ENCODE measurements at places on chromosomes 2 and 18.

DNA sequence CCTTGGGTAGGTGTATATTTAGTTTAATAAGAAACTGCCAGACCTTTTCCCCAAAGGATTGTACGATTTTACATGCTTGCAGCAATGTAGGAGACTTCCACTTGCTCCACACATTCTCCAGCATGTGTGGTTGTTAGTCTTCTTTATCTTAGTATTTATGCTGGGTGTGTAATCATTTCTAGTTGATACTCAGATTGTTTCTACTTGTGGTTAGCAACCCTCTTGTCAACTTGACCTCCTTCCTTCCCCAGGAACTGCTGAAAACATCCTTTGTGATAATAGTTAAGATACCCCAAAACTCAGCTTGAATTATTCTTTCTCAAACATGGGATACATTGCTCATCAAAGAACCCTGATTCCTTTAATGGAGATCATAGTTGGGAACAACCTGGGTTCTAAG lies 37.2 kb upstream of the CYBRD1 start:
- H3K4me3 ChIP-seq, result no peak overlapping the region
- H3K4me1 ChIP-seq, result peaks cover 19% of the 10 kb centered on the region
- no peak overlapping the region for H3K27ac ChIP-seq
- DNase-seq, result no peak
- peaks cover 44% of the 10 kb centered on the region for H3K36me3 ChIP-seq

DNA sequence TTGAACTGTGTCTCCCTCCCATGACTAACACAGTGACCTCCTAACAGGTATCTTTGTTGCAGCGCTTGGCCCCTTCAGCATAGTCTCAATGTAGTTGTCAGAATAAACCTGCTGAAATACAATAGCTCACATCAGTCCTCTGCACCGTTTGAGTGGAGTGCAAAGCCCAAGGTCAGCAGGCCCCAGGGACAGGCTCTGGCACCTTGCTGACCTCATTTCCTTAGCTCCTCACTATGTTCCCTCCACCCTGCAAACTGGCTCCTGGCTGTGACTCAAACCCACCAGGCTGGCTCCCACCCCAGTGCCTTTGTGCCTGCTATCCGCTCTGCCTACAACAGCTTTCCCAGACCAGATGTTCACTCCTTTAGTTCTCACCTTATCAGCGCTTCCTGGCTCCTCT lies 146.7 kb downstream of the LRATD1 start:
- peaks cover 6% of the 10 kb centered on the region for H3K27me3 ChIP-seq
- H3K4me1 ChIP-seq, result peaks cover 54% of the 10 kb centered on the region
- peak; percentile 4 for DNase-seq
- no peaks in the 10 kb centered on the region for H3K36me3 ChIP-seq

GRCh38 chr2:80058562-80058961 lies 246.0 kb downstream of the LRRTM1 start:
- peaks cover 25% of the 10 kb centered on the region for H3K4me1 ChIP-seq
- H3K27ac ChIP-seq, result no peak overlapping the region
- DNase-seq, result no peak
- H3K27me3 ChIP-seq, result peaks cover 13% of the 10 kb centered on the region

DNA sequence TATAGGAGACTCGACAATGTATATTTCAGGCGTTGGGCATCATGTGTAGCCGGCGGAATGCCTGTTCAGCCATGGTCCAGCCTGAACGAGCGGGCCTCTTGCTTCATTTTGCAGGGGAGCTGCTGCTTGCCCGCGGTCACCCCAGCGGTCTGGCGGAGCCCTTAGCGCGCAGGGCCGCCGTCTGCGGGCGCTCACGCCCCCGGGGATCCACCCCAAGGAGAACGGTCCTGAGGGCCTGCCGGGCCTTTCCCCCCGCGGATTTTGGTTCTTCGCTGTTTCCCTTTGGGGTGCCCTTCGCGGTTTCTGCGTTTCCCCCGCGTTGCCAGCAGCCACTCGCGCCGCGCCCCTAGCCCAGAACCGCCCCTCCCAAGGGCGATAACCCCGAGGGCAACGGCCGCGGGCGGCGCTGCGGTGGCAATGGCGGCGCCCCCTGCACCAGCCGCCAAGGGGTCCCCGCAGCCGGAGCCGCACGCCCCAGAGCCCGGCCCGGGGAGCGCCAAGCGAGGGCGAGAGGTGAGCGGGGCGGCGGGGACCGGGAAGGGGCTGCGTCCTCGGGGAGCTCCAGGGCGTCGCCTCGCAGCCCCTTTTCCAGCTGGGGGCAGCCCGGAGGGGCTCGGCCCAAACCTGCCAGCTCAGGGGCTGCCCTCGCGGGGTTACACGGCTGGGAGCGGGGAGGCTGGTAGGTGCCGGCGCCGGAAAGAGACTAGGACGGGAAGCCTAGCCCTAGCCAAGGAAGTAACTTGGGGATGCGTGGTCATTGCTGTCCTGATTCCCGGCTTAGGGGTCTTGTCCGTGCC lies at the start of gene MFSD2B:
Gene MFSD2B, plus strand, starts transcription at position 406 of the 797 bp plus-strand sequence. Its CDS starts 12 bp downstream, at position 418.
- peak; percentile 44 for DNase-seq
- peaks cover 4% of the 10 kb centered on the region for H3K36me3 ChIP-seq
- peak within 1 kb of the TSS; percentile 65 for H3K4me3 ChIP-seq
- H3K4me1 ChIP-seq, result peaks cover 15% of the 10 kb centered on the region
- H3K27me3 ChIP-seq, result peaks cover 53% of the 10 kb centered on the region

GRCh38 chr2:204510709-204511420 lies 34.4 kb upstream of the PARD3B start:
- DNase-seq, result no peak
- H3K36me3 ChIP-seq, result no peaks in the 10 kb centered on the region
- H3K4me3 ChIP-seq, result no peak overlapping the region
- H3K4me1 ChIP-seq, result peaks cover 27% of the 10 kb centered on the region

DNA sequence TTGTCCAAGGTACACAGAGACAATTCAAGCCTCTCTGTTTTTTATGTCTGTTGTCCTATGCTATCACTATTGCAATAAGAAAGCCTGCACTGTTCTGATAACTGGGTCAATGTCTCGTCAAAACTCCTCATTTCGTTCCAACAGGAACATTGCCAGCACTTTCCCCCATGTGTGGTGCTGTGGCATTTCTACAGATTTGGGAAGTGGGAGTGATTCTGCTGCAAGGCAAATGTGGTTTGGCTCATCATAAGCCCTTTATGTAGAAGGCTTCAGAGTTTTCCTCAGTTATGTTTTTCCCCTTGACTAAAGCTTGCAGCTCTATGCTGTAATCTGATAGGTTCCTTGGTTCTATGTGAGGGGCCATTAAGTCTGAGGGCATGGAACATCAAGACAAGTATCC lies 324.1 kb upstream of the TCF4 start:
- H3K27me3 ChIP-seq, result peaks cover under 1% of the 10 kb centered on the region
- peaks cover 14% of the 10 kb centered on the region for H3K36me3 ChIP-seq
- no peak overlapping the region for H3K27ac ChIP-seq
- H3K4me1 ChIP-seq, result peaks cover 5% of the 10 kb centered on the region

All from nephron progenitor cell (in vitro differentiated cells).